ENCODE measurements at places on chromosomes 2 and 18. TPM values are rescaled to one million over a fixed set of nuclear protein-coding genes. Genes with fewer than 3 reads are reported as not detected.
A peak's percentile ranks its signal among the peaks of the same experiment; 100 is the strongest.

DNA sequence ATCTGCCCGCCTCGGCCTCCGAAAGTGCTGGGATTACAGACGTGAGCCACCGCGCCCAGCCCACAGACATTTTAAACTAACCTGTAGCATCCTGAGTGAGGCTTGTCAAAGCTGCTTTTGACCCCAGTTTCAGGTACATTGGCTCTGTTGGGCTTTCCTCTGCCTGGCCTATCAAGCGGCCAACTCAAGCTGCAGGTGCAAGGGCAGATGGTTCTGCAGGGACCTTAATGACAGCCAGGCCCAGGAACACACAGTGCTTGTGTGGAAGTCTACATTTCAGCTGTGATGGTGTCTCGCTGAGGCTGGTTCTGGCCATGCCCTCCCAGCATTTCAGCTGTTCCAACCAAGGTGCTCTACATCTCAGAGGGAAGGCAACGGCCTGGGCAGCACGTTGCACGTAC lies 18.4 kb downstream of the INPP4A start:
- H3K36me3 ChIP-seq: no peaks in the 10 kb centered on the region
- DNase-seq: no peak
- no peaks in the 10 kb centered on the region for H3K27me3 ChIP-seq
- no peak overlapping the region for H3K27ac ChIP-seq

DNA sequence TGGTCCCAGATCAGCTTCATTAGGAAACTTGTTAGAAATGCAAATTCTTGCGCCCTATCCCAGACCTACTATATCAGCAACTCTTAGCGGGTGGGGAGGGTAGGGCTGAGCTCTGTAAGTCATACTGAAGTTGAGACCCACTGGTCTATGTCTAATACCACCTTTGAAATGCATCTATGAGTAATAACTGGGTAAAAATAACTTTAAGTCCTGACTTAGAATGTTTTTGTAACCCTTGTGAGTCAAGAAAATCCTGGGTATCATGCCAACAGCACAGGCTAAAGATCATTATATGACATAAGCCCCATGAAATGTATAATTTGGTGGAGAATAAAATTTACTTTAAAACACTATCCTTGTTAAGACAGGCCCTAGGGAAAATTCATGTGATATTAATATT lies 41.4 kb downstream of the PRKD3 start:
- no peak for DNase-seq
- no peak overlapping the region for H3K27ac ChIP-seq
- no peaks in the 10 kb centered on the region for H3K4me1 ChIP-seq
- H3K27me3 ChIP-seq: no peaks in the 10 kb centered on the region
- peaks cover 19% of the 10 kb centered on the region for H3K36me3 ChIP-seq

The SERPINB3 gene
- total RNA-seq: not detected

DNA sequence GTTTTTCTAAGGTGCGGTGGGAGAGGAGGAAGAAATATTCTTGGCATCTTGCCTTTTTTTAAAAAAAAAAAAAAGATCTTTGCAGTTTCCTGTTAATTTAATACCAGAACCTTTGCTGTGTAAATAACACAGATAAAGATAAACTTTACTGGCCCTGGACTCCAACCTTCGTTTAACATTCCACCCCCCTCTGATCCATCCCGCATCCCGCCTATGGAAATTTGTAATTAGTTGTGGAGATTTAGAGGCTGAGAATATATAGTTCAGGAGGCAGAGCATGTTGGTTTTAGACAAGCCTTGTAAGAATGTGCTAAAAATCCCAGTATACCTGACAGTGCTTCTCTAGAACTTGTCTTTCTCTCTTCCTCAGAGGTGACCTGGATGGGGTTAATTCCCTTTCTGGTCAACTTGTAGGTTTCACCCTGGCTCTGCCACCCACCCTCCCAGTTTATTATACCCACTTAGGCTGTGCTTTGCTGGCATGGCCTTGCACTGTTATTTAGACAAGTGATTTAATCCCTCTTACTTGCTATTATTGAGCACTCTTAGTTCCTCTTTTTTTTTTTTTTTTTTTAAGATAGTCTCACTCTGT lies 2.9 kb upstream of the C2orf72 start:
- H3K27me3 ChIP-seq: peaks cover 14% of the 10 kb centered on the region
- H3K4me3 ChIP-seq: no peak overlapping the region
- DNase-seq: no peak
- H3K27ac ChIP-seq: no peak overlapping the region
- no peaks in the 10 kb centered on the region for H3K4me1 ChIP-seq

DNA sequence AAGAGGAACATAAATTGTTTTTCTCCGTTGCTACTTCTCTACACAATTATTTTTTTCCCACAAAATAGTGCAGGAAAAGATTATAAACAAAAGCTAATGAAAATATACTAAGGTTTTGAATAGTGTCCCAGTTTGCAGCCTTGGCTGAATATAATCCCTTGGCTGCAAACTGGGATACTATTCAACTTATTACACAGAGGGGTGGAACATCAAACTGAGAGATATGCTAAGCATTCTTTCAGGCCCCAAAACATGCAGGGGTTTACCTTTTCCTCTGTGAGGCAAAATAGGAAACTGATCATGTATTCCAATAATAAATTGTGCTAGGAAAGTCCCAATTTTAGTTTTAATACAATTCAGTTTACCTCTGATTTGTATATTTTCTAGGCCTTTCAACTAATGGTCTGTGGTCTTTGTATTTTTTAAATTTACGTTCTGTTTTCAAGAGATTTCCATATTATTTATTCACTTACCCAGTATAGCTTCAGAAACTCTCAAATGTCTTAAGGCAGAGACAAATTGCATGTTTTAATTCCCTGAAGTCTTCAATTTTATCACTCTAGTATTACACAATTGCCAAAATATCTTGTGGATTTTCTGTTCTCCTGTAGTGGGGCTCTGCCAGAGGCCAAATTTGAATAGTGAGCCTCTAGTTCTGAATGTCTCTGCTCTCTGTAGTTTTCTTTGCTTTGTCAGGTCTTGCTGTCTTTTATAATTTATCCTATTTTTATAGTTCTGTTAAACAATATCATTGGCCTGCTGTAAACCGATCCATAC lies 63.9 kb downstream of the PPP1R1C start:
- H3K4me1 ChIP-seq: no peaks in the 10 kb centered on the region
- H3K27ac ChIP-seq: no peak overlapping the region
- no peaks in the 10 kb centered on the region for H3K36me3 ChIP-seq

- H3K4me1 ChIP-seq: no peaks in the 10 kb centered on the region
- DNase-seq: no peak
- H3K27me3 ChIP-seq: no peaks in the 10 kb centered on the region
- no peaks in the 10 kb centered on the region for H3K36me3 ChIP-seq
- no peak overlapping the region for H3K4me3 ChIP-seq
- H3K27ac ChIP-seq: no peak overlapping the region
Measured at GRCh38 chr2:207283356-207283755, 117.6 kb upstream of the KLF7 start.

- no peaks in the 10 kb centered on the region for H3K36me3 ChIP-seq
- no peak overlapping the region for H3K27ac ChIP-seq
- H3K4me1 ChIP-seq: 0 out of 2 replicates have a peak, but pooled peaks cover 6% of the 10 kb centered on the region
- DNase-seq: no peak
Measured at GRCh38 chr2:203451689-203452088, 83.4 kb downstream of the RAPH1 start.

- no peaks in the 10 kb centered on the region for H3K27me3 ChIP-seq
- H3K4me3 ChIP-seq: no peak overlapping the region
- no peak overlapping the region for H3K27ac ChIP-seq
- DNase-seq: no peak
Measured at GRCh38 chr18:23805898-23806297, 116.6 kb downstream of the LAMA3 start.

The FEV gene
- total RNA-seq: not detected

- no peak overlapping the region for H3K27ac ChIP-seq
- H3K27me3 ChIP-seq: peaks cover 40% of the 10 kb centered on the region
- H3K4me1 ChIP-seq: no peaks in the 10 kb centered on the region
- no peaks in the 10 kb centered on the region for H3K36me3 ChIP-seq
Measured at GRCh38 chr18:623761-624620, 27.2 kb downstream of the CLUL1 start.

DNA sequence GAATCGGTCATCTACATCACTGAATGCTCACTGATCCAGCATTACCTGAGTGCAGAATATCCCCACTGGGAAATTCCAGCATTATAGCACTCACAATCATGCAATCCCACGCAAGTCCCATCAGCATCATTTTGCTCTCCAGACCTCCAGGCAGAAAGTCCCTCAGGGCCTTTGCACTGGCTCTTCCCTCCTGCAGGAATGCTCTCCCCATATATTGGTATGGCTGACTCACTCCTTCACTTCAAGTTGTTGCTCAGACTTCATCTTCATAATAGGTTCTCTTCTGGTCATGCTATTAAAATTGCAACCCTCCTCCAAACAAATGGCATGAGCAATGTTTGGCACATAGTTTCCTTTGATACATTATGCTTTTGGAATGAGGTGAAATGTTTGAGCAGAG lies 64.7 kb upstream of the CELF4 start:
- H3K36me3 ChIP-seq: no peaks in the 10 kb centered on the region
- no peak overlapping the region for H3K27ac ChIP-seq
- H3K27me3 ChIP-seq: no peaks in the 10 kb centered on the region
- no peak overlapping the region for H3K4me3 ChIP-seq
- DNase-seq: no peak
- H3K4me1 ChIP-seq: no peaks in the 10 kb centered on the region

The SKOR2 gene
- total RNA-seq: not detected

The NTSR2 gene
- total RNA-seq: not detected

The PCARE gene
- not detected for total RNA-seq

DNA sequence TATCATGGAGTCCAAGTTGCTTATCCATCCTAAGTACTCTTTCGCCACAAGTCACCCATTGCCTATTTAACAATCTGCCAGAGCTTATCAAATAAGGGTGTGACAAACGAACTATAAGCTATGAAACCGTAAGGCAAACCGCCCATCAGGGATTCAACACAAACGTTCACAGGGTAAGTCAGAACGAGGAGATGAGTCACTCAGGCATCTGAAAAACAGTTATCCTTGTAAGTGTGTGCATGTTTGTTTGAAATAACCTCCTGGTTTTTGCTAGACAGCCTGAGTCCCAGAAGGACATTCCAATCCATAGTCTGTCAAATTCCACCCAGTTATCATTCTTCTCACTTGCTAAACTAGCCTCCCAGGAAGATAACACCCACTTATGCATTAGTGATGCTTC lies 299.1 kb downstream of the PAX3 start:
- DNase-seq: peak; percentile 99
- peaks cover 45% of the 10 kb centered on the region for H3K4me1 ChIP-seq

The CASP10 gene
- total RNA-seq: 16.9 TPM

- H3K36me3 ChIP-seq: no peaks in the 10 kb centered on the region
- H3K27ac ChIP-seq: no peak overlapping the region
- H3K4me3 ChIP-seq: no peak overlapping the region
- DNase-seq: no peak
- no peaks in the 10 kb centered on the region for H3K27me3 ChIP-seq
Measured at GRCh38 chr2:31212659-31213600, 4.4 kb downstream of the CAPN14 start.

DNA sequence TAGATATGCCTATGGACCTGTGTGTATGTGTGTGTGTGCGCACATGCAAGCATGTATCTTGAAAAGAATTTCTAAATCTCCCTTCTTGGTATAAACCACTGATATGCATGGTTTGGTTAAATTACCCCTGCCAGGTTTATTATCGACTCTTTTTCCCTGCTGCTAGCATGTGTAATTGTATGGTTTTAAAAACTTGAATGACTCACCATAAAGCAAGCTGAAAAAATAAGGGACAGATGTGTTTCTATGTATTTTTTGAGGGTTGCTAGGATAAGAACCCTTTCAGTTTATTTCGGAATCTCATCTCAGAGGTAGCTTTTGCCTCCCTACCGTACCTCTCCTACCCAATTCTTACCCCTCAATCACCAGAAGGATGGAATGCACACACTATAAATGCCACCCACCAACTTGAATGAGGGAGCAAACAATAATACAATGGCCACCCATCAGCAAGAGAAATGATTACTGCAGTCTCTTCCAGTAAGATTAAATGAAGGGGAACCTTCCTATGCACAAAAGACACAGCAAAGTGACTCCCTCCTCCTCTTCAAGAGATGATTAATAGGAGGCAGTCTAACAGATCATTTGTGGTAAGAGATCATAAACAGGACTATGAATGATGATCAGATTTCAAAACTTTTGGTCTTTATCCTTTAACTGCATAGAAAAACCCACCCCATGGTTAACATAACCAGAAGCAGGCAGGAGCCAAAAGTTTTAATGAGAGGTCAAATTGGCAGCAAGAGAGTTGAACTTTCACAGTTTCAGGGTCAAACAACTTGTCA lies 357.2 kb downstream of the SATB2 start:
- no peaks in the 10 kb centered on the region for H3K36me3 ChIP-seq
- H3K4me1 ChIP-seq: no peaks in the 10 kb centered on the region

The DCC gene
- total RNA-seq: not detected

- peak; percentile 65 for DNase-seq
- H3K27ac ChIP-seq: peak overlapping the region; percentile 95
- peaks cover 96% of the 10 kb centered on the region for H3K4me1 ChIP-seq
- H3K4me3 ChIP-seq: peak overlapping the region; percentile 45
Measured at GRCh38 chr2:112626604-112627059, 19.1 kb upstream of the SLC20A1 start.

The TBR1 gene
- not detected for total RNA-seq

The FAM237A gene
- not detected for total RNA-seq

The ALK gene
- not detected for total RNA-seq

The CCDC178 gene
- not detected for total RNA-seq

The SCN1A gene
- total RNA-seq: not detected

DNA sequence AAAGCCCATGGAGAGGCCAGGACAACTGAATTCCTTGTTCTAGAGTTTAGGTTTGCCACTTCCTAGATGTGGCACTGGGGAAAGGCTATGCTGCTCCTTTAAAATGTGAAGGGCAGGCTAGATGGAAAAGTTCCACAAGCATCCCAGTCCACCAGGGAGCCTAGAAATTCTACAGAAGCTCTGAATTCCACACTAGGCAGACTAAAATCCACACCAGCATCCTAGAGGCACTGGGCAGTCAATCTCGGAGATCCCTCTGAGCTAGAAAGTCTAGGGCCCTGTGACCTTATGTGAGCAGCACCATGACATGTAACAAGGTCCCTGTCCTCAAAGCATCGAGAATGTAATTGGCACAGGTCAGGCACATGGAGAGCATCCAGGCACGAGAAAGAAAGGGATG lies 71.5 kb downstream of the LYPD1 start:
- no peak overlapping the region for H3K27ac ChIP-seq
- H3K36me3 ChIP-seq: 0 out of 2 replicates have a peak, but pooled peaks cover 2% of the 10 kb centered on the region
- no peaks in the 10 kb centered on the region for H3K27me3 ChIP-seq
- H3K4me3 ChIP-seq: no peak overlapping the region
